CD4-positive, alpha-beta memory T cell (primary cell): ENCODE measurements at places on chromosomes 11 and 22. TPM values are rescaled to one million over a fixed set of nuclear protein-coding genes. Genes with fewer than 3 reads are reported as not detected.
A peak's percentile ranks its signal among the peaks of the same experiment; 100 is the strongest.

DNA sequence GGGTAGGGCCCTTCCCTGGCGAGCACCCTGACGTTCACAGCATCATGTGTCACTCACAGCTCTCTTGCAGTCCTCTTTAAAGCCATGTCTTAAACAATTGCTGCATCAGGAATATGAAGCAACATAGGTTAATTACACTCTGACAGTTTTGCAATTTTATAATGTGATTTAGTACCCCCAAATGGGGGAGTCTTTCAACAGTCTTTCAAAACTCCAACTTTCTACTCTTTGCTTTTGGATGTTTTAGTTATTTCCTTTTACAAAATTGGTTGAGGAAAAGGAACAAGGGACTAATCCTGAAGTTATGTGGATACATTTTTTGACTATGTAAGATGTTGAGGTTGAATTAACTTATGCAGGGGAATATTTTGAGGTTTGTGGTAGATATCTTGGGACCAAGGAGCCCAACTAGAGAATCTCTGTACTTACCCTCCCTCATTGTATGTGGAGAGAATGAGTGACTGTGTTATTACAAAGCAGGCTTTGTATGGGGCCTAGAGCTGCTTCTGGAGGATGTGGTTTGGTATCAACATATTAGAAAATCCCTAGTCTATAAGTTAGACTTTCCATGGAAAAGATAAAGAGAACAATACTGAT is at the start of gene MMP8:
Gene MMP8, minus strand, starts transcription at position 51 of the 597 bp plus-strand sequence. CDS start 99 bp downstream, outside the sequence.
- DNase-seq, result no peak
- H3K4me3 ChIP-seq, result no peak within 1 kb of the TSS
- no peaks in the 10 kb centered on the region for H3K4me1 ChIP-seq
- H3K27me3 ChIP-seq, result no peaks in the 10 kb centered on the region

DNA sequence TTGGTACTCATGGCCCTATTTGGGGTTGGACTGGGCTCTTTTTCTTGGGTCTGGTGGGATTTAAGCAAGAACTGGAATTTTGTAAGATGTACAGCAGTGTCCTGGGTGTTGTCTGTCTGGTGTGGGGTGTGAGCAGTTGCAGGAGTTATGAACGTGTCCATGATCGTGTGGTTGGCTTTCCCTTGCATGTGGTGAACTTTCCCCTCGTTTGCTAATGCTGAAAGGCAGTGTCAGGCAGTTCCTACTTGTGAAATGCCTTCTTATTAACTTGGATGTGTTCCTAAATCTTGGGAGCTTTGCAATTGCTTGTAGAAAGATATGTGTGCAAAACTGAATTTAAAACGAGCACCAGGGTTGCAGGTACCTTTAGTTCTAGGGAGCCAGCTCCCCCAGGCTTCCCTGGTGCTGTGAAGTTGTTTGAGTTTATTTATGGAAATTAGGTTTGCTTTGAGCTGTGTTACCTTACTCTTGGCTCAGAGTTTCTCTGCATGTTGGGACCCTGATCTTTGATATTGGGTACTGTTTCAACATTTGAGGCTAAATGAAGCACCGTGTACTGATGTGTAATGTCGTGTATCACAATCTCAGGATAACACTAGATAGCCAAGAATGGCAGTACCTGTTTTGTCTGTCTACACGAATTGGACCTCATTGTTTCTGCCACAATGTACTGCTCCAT is 35.8 kb upstream of the HSD17B12 start:
- peak overlapping the region; percentile 75 for H3K4me3 ChIP-seq
- H3K36me3 ChIP-seq, result no peaks in the 10 kb centered on the region
- H3K27ac ChIP-seq, result peak overlapping the region; percentile 71
- H3K27me3 ChIP-seq, result peaks cover 2% of the 10 kb centered on the region
- H3K4me1 ChIP-seq, result peaks cover 17% of the 10 kb centered on the region

DNA sequence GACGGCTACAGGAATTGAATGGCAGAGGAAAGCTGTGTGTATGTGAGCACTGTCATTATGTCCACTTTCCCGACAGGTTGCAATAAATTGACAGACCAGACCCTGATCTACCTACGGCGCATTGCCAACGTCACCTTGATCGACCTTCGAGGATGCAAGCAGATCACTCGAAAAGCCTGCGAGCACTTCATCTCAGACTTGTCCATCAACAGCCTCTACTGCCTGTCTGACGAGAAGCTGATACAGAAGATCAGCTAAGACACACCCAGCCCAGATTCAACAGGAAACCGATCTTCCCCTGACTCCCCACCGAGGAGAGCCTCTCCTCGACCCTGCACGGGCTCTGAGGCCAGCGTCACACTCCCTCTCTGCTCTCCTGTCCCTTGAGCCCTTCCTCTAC is 11.5 kb upstream of the GRK2 start:
- DNase-seq, result peak; percentile 20
- no peak overlapping the region for H3K27ac ChIP-seq
- H3K27me3 ChIP-seq, result no peaks in the 10 kb centered on the region
- H3K4me1 ChIP-seq, result peaks cover 15% of the 10 kb centered on the region
- peaks cover 69% of the 10 kb centered on the region for H3K36me3 ChIP-seq

- H3K4me3 ChIP-seq, result no peak overlapping the region
- H3K27me3 ChIP-seq, result no peaks in the 10 kb centered on the region
- no peak overlapping the region for H3K27ac ChIP-seq
- no peak for DNase-seq
- H3K4me1 ChIP-seq, result no peaks in the 10 kb centered on the region
- no peaks in the 10 kb centered on the region for H3K36me3 ChIP-seq
Observed at GRCh38 chr22:46187862-46188261, 37.5 kb downstream of the PPARA start.

The SYT9 gene
- not detected for total RNA-seq

The CCDC87 gene
- not detected for total RNA-seq
